ENCODE measurements at places on chromosomes 5 and 9.

- no peak for DNase-seq
Observed at GRCh38 chr5:135372654-135373381, 26.2 kb downstream of the MACROH2A1 start.

- peak; percentile 82 for DNase-seq
Observed at GRCh38 chr9:127660886-127661741, 45.7 kb upstream of the CFAP157 start.

DNA sequence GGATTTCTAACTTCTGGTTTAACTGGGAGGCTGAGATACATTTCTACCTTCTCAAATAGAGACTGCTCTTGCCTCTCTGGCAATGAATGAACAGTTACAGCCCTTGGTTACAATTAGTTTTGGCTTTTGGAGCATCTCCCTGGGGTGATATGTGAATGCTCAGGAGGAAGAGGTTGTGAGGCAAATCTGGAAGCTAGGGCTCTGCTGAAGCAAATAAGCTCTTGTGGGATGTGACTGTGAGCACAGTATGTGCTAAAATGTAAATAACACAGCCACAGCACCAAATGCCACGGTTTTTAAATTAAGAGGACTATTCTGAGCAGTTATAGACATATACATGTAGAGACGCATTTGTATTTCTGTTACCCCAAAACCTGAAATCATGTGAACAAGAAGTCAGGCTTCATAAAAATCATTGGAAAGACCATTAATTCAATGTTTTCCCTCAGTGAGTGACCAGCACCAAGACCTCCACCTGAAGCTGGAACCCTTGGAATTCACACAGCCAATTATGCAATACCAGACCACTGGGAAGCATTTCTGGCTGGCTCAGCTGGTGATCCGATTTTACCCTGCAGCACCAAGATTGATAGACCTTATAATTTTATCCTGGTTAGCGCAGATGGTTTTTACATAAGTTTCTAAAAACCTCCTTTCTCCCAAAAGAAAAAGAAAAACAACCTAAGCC lies 3.0 kb upstream of the SLC44A1 start:
- DNase-seq = no peak

- no peak for DNase-seq
Observed at GRCh38 chr5:147617191-147617606, 107.3 kb upstream of the DPYSL3 start.

GRCh38 chr5:2261004-2261703 lies 378.4 kb upstream of the IRX4 start:
- DNase-seq = no peak

GRCh38 chr5:56658972-56659371 lies 156.4 kb upstream of the MAP3K1 start:
- no peak for DNase-seq

DNA sequence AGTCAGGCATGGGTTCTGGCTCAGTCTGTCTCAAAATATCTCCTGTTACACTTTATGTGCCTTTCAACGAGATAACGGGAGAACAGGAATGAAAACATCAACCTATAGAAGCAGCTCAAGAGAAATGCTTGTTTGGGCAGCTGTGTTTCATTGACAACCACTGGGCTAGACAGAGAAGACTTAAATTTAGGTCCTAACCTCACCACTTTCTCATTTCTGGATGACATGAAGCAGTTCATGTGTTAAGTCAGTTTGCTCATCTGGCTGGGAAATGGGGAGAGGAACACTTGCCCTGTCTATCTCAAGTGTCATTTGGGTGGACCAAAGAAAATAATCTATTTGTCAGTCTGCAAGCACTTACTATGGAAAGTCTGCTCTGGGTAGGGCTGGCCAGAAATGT lies 66.7 kb upstream of the PCA3 start:
- DNase-seq = no peak

GRCh38 chr5:144451187-144451973 lies 280.7 kb downstream of the KCTD16 start:
- no peak for DNase-seq

DNA sequence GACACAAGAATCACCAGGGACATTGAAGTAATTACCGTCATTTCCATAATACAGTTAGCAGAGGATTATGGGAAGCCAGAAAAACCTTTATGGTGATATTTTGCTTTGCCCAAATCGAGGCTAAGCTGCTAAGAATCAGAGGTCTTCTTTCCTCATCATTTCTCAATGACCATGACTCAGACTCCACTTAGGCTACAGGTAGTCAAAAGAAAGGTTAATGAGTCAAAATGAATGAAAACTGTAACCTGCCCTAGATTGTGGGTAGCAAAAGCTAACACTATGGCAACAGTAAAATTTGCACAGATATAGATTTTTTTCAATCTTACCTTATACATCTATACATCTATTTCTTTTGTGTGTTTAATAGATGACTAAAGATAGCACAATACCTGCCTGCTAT lies 185.8 kb downstream of the CARTPT start:
- no peak for DNase-seq

GRCh38 chr9:37290366-37290939 lies 132.0 kb upstream of the GRHPR start:
- DNase-seq = no peak

- DNase-seq = no peak
Observed at GRCh38 chr5:66197764-66198405, 53.8 kb downstream of the SREK1 start.

- DNase-seq = no peak
Observed at GRCh38 chr5:122165559-122166078, 36.3 kb downstream of the ZNF474 start.

DNA sequence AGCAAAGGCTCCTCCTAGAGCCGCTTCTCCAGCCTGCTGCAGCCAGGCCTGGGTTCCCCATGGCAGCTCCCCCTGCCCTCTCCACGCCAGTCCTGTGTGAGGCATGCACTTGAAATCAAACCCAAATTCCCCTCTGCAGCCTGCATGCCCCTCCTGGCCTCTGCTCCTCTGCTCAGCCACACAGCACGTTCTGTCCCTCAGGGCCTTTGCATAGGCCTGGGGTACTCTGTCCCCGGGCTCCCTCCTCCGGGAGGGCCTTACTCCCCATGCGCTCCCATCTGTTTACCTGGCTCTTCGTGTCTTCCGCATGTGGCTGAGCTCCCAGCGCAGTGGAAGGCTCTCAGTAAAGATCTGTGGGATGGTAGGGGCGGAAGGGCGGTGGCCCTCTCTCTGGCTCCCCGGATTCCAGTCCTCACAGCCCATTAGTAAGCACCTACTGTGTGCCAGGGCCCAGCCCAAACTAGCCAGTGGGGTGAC lies 203.5 kb upstream of the IER5L start:
- DNase-seq = no peak

GRCh38 chr5:58545912-58546311 lies 37.0 kb upstream of the RAB3C start:
- no peak for DNase-seq

- DNase-seq = no peak
Observed at GRCh38 chr9:35696520-35697215, 6.9 kb upstream of the TPM2 start.

GRCh38 chr9:134361843-134362414 lies 35.7 kb downstream of the RXRA start:
- DNase-seq = no peak

GRCh38 chr9:34988218-34989002 lies 1.1 kb upstream of the DNAJB5 start:
- DNase-seq = no peak

DNA sequence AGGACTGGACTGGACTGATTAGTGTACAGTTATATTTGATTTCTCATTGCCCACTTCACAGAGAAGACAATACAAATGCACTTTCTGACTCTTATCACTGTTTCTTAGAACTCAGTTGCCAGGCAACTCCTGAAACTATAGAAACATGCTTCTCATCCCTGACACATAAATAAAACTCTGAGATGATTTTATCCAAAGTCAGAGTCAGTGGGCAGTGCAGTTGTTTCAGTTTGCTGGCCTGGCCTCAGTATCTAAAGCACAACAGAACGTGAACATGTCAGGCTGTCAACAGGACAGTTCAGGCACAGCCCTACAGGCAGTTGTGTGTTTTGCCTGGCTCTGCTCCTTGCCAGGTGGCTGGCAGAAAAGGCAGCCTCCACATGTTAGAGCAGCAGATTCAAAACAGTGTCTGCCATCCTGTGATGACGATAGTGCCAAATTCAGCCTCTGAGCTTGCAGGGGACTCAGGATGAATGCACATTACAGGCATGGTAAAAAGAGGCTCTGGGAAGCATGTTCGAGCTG lies 65.1 kb upstream of the CCDC152 start:
- DNase-seq = no peak

DNA sequence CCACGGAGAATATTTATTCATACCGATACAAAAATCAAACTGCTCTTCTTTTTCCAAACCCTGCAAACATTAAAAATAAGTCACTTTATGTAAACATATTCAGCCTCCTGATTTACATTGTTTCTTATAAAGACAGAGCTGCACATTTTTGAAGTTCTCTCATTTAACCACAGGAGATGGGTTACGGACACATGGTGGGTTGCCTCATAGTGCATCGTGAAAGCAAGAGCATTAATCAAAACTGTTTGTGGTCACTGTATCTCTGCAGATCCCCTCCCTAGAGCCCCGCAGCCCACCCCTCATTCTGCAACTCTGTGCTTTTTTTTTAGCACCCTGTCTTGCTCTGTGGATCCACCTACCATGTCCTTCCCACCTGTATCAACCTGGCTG lies 43.3 kb upstream of the EQTN start:
- DNase-seq = no peak

GRCh38 chr5:159481751-159482150 lies 151.5 kb upstream of the IL12B start:
- no peak for DNase-seq

- no peak for DNase-seq
Observed at GRCh38 chr5:111851631-111852548, 94.9 kb upstream of the NREP start.

DNA sequence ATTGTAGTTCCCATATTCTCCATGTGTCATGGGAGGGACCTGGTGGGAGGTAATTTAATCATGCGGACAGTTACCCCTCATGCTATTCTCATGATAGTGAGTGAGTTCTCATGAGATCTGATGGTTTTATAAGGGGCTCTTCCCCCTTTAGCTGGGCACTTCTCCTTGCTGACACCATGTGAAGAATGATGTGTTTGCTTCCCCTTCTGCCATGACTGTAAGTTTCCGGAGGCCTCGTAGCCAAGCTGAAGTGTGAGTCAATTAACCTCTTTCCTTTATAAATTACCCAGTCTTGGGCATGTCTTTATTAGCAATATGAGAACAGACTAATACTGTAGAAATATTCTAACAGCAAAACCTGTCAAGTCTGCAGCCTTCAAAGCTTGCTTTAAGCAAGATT lies 293.2 kb downstream of the CTNND2 start:
- DNase-seq = no peak

DNA sequence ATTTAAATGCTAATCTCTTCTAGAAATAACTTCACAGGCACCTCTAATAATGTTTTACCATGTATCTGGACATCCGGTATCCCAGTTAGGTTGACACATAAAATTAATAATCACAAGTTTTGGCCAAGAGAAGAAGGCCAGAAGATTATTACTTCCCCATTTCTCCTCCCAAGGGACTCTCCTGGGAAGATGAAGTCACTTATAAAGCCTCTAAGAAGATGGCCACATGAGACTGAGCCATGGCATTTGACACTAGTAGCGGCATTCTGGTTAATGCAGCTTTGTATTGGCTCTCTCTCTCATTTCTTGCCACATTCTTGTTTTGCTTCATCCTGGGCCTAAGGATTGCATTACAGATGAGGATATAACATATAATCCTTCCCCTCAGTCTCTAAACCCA lies 34.5 kb upstream of the RASA1 start:
- DNase-seq = no peak

DNA sequence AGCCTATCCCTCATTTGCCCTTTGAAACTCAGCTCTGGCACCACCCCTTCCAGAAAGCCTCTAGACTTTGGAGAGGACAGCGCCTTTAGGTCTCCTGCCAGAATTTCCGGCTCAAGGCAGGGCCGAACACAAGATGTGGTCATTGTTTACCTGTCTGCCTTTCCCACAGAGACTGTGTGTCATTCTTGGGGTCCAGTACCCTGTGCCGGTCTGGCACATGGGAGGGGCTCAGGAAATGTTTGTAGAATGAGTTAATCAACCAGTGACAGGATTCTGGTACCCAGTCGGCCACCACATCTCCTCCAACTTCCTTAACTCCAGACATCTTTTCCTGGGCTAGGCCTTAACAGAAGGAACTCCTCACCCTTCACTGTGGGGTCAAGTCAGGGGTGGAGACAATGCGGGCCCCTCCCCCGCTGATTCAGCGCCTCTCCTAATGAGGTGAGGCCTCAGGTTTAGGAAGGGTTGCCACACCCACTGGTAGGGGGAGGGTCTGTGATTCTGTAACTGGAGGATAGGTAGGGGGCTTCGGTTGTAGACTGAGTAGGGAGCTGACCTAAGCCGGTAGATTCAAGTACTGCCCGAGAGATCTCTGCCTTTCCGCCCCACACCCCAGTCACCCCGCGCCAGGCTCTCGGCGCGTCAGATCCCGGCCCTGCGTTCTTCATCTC lies 29.3 kb downstream of the PCDH1 start:
- peak; percentile 32 for DNase-seq

- no peak for DNase-seq
Observed at GRCh38 chr9:121295662-121296191, 27.8 kb downstream of the GSN start.

DNA sequence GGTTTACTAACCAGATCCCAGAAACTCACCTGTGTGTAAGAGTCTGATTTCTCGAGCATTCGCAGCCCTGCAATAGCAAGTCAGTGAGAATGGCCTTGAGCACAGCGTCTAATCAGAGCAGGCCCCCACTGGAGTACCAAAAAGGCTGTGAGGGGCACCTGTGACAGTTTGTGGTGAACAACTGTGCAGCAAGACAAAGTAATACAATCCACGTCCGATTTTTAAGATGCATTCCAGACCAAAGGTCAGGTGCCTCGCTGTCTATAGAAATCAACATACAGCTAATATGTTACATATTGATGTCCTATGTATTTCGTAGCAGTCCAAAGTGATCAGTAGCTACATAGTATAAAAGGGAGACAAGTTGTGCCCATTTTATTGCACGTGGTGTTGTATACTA lies 55.7 kb upstream of the BOD1 start:
- no peak for DNase-seq

DNA sequence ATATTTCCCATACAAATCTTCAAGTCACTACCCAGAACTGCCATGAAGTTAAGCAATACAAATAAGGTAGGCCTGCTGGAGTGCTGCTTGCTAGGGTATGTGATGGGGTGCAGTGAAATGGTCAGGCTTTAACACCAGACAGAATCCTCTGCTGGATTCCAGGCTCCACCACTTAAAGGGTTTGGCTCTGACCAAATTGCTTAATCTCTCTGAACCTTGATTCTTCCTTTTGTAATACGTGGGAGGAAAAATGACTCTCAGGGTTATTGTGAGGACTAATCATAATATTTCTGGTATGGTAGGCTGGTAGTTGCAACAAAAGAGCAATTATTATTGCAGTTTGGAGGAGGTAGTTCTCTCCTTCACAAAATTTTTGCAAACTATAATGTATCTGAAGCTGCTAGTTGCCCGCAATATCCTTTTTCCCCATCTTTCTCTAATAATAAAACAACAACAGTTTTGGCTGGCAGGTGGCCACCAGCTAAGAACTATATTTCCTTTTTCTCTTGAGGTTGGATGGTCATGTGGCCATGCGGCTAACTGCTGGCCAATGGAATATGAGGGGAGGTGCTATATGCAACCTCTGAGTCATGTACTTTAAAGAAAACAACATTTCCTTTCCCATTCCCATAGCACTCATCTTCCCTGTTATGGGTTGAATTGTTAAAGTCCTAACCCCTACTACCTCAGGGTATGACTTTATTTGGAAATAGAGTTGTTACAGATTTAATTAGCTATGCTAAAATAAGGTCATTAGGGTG lies 44.1 kb downstream of the CCL28 start:
- no peak for DNase-seq

- DNase-seq = no peak
Observed at GRCh38 chr5:92081958-92082712, 699.0 kb upstream of the ARRDC3 start.
